Peyer's patch (tissue), 4 donors: ENCODE measurements at places on chromosomes 1 and 21.

DNA sequence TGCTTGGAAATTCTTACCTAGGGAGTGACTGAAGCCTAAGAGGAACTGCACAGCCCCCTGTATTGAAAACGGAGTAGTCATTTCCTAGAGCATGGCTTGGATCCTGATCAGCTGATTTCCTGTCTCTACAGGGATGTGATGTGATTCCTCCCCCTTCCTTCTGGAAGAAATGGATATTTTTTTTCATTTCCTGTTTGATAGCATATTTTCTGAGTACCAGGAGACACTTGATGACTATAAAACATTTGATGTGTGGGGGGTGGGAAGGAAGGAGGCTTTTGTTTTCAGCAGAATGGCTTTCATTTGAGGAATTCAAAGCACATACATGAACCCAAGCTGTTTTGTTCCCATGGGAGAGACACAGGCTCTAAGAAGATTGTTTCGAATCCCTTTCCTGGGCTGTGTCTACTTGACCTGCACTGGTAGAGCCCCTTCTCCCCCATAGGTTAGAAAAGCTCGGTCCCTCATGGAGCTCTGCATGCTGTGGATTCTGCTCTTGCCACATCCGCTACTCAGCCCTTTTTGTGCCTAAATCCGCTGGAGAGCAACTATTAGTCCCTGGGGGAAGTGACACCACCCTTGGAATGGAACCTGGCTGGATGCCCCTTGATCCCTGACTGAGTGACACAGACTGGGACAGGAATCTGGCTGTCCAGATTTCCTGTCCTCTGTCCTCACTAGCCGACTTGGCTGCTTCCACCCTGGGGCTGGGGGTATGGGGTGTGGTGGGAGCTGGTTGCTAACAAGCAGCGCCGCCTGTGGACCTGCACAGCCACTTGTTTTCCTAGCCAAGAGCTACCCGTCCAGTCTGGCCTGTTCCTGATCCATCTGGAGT is 71.8 kb upstream of the MACF1 start:
- H3K27me3 ChIP-seq: no peaks in the 10 kb centered on the region
- no peaks in the 10 kb centered on the region for H3K4me1 ChIP-seq
- no peaks in the 10 kb centered on the region for H3K36me3 ChIP-seq

DNA sequence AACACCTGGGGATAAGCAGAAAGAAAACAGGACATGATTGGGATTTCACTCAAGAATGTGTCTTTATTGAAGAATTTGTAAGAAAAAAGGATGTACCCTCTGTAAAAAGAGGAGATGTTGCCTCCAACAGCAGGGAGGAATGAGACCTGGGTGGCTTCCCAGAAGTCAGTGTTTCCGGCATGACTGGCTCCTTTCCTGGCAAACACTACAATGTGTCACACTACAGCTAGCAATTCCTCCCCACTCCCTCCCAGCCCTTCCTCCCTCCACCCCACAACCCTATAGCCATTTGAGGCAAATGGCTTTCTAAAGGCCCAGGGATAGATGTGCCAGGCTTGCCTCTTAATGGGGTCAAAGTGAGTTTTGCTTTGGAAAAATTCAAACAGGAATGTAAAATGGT is 11.5 kb upstream of the COL8A2 start:
- no peak overlapping the region for H3K4me3 ChIP-seq
- no peaks in the 10 kb centered on the region for H3K27me3 ChIP-seq
- H3K27ac ChIP-seq: no peak overlapping the region
- no peak for DNase-seq
- peaks cover 12% of the 10 kb centered on the region for H3K4me1 ChIP-seq

GRCh38 chr1:59143811-59144210 is 153.1 kb upstream of the FGGY start:
- H3K27ac ChIP-seq: no peak overlapping the region
- no peak for DNase-seq
- H3K4me1 ChIP-seq: no peaks in the 10 kb centered on the region
- no peaks in the 10 kb centered on the region for H3K36me3 ChIP-seq

DNA sequence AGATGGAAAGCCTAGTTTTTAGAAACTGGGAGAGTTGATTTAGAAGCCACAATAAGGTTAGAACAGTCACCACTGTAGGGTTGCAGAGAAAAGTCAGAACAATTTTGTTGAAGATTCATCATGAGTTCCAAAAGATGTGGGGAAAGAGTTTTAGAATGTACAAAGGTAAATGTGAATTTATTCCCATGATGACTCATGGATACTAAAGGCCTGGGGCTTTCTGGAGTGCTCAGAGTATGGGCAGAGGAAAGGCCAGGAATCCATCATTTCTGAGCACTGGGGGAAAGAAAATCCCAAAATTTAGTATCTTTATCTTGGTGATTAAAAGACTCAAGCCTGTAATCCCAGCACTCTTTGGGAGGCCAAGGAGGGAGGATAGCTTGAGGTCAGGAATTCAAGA is 17.8 kb downstream of the YBX1 start:
- H3K4me1 ChIP-seq: no peaks in the 10 kb centered on the region
- no peak for DNase-seq
- peaks cover 96% of the 10 kb centered on the region for H3K36me3 ChIP-seq
- H3K27ac ChIP-seq: no peak overlapping the region
- H3K4me3 ChIP-seq: no peak overlapping the region

- H3K27ac ChIP-seq: no peak overlapping the region
- H3K4me3 ChIP-seq: no peak overlapping the region
- no peaks in the 10 kb centered on the region for H3K27me3 ChIP-seq
- no peak for DNase-seq
- no peaks in the 10 kb centered on the region for H3K4me1 ChIP-seq
- no peaks in the 10 kb centered on the region for H3K36me3 ChIP-seq
Measured at GRCh38 chr1:8529901-8530300, 212.0 kb downstream of the SLC45A1 start.

- no peaks in the 10 kb centered on the region for H3K27me3 ChIP-seq
- peak overlapping the region; percentile 39 for H3K4me3 ChIP-seq
- H3K36me3 ChIP-seq: no peaks in the 10 kb centered on the region
- no peak for DNase-seq
- no peaks in the 10 kb centered on the region for H3K4me1 ChIP-seq
Measured at GRCh38 chr1:234325878-234326496, 47.3 kb upstream of the COA6 start.

- peak overlapping the region; percentile 61 for H3K27ac ChIP-seq
- H3K27me3 ChIP-seq: no peaks in the 10 kb centered on the region
- no peaks in the 10 kb centered on the region for H3K36me3 ChIP-seq
Measured at GRCh38 chr1:25642574-25643108, 26.1 kb downstream of the MAN1C1 start.

DNA sequence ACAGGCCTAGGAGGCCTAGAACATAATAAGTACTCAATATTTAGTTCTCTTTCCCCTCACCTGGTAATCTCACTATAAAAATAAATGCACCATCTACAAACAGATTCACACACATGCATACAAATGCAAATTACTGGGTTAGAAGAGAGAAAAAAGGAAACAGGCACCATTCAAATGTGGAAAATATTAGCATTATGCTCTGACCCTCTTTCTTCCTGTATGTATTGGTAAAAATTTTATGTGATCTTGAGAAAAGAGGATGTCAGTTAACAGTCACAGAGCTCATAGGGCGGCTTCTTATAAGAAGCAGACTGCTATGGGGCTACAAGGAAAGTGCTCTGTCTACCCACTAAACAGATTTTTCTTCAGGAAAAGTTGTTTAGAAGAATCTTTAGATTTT is 565.4 kb downstream of the LMO4 start:
- no peaks in the 10 kb centered on the region for H3K27me3 ChIP-seq
- H3K4me1 ChIP-seq: no peaks in the 10 kb centered on the region
- H3K27ac ChIP-seq: no peak overlapping the region
- DNase-seq: no peak
- H3K36me3 ChIP-seq: no peaks in the 10 kb centered on the region

- H3K4me1 ChIP-seq: peaks cover 19% of the 10 kb centered on the region
- H3K27me3 ChIP-seq: no peaks in the 10 kb centered on the region
- H3K27ac ChIP-seq: peak overlapping the region; percentile 88
- no peaks in the 10 kb centered on the region for H3K36me3 ChIP-seq
Measured at GRCh38 chr1:234825498-234826165, 215.7 kb upstream of the IRF2BP2 start.

DNA sequence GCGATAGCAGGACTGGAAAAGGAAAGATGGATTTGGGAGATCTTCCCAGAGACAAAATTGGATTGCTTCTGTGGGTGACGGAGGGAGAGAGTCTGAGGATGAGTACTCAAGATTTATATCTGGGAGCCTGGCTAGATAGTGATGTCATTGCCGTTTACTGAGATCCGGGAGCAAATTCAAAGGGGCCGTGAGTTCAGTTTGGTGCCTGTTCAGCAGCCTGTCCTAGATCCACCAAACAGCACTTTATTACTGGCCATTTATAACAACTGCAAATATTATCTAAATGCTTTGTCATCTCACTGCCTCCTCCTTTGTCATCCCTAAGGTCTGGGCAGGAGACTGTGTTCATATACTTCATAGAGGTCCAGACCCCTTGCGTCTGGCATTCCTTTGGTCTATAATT is 29.2 kb downstream of the MAPKAPK2 start:
- H3K4me3 ChIP-seq: no peak overlapping the region
- no peaks in the 10 kb centered on the region for H3K36me3 ChIP-seq
- H3K4me1 ChIP-seq: peaks cover 8% of the 10 kb centered on the region
- DNase-seq: no peak

DNA sequence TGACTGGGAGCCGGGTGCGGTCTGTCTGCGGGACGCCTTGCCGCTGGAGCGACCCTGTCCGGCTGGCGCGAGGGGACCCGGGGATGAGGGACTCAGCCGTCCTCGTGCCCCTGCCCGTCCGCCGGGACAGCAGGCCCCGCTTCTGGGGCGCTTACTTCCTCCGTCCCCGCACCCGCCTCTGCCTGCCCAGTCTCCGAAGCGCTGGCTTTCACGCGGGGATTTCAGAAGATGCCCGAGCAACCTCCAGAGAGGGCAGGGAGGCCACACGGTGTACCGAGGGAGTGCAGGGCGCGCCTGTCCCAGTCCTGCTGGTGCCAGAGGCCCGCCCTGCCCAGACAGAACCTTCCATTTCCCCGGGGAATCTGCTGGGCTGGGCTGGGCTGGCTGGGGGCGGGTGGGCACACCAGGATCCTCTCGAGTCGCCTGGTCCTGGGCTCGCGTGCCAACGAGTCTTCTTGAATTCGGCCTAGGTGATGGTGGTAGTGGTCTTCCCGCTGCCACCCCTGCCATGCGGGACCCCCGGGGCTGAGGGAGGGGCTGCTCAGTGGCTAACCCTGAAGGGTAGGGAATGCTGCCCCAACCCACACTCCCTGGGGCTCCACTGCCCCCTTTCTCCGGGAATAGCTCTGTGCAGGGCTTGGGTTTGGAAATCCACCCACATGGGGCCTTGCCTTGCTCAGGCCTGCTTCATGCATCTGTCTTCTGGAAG is 2.5 kb upstream of the TRPM2 start:
- no peaks in the 10 kb centered on the region for H3K36me3 ChIP-seq
- DNase-seq: no peak
- H3K4me3 ChIP-seq: no peak overlapping the region
- H3K4me1 ChIP-seq: peaks cover 9% of the 10 kb centered on the region
- H3K27ac ChIP-seq: no peak overlapping the region
- no peaks in the 10 kb centered on the region for H3K27me3 ChIP-seq

DNA sequence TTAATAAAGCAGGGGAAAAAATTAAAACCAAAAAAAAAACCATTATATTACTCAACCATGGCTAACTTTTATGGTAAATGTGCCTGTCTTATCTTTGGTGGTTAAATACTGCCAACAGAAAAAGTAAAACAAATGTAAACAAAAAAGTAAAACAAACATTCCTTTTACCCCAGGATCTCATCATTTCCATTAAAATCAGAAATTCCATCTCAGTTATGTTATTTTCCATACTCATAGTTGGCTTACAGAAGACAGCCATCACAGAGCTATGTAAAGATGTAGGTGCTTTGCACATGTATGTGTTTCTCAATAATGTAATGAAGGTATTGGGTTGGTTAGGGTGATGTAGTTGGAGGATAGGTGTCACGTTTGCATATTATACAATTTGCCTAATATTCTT is 185.0 kb downstream of the KCNK2 start:
- H3K4me3 ChIP-seq: no peak overlapping the region
- DNase-seq: no peak
- no peaks in the 10 kb centered on the region for H3K27me3 ChIP-seq

DNA sequence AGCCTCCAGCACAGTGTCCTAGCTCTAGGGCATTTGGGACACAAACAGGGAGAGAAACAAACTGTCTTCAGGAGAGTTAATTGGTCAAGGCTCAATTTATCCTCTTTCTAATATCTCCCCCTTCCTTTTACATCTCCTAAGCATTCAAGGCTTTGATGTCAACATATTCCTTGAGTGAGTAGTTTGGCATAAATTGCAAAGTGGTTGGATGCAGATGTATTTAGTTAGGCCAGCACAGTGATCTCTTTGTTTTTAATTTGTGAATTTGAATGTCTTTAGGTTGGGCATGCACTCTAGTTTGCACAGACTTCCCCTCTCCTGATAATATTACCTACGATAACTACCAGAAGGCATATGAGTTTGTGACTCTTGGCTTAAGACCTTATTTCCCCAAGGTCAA is 12.5 kb upstream of the OLFML2B start:
- H3K27ac ChIP-seq: no peak overlapping the region
- H3K36me3 ChIP-seq: no peaks in the 10 kb centered on the region
- H3K4me1 ChIP-seq: no peaks in the 10 kb centered on the region
- DNase-seq: no peak
